ENCODE measurements at places on chromosomes 6 and 20.

DNA sequence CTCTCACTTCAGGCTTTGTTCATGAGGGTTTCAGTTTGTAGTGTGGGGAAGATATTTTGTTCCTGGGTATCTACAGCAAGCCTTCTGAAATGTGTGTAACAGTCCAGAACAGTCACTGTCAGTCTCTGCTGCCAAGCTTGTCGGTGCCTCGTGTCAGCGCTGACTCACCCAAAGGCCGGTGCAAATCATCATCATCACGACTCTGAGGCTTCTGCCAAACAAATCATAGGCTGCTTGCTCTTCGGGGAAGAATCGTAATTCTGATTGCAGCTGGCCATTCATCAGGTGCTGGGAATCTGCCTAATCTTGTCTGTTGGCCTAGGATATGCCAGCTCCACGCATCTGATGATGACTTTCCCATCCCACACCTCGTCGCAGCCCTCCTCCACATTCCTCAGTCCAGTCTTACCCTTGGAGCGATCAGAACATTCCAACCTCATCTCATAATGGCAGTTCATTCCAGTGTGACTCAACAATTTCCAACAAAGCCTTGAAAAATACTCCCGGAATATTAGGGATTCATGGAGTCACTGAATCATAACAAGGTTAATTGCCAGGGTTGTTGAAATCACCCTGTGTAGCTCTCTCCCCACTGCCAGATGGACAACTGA is 40.9 kb downstream of the ALDH8A1 start:
- DNase-seq, result no peak

- DNase-seq, result no peak
Measured at GRCh38 chr6:109079981-109080380, 14.7 kb downstream of the SESN1 start.

GRCh38 chr20:38343311-38344106 is 2.8 kb upstream of the LBP start:
- no peak for DNase-seq

- DNase-seq, result no peak
Measured at GRCh38 chr20:10613911-10614310, 59.9 kb downstream of the JAG1 start.
